ENCODE measurements at places on chromosomes 5 and 9.

DNA sequence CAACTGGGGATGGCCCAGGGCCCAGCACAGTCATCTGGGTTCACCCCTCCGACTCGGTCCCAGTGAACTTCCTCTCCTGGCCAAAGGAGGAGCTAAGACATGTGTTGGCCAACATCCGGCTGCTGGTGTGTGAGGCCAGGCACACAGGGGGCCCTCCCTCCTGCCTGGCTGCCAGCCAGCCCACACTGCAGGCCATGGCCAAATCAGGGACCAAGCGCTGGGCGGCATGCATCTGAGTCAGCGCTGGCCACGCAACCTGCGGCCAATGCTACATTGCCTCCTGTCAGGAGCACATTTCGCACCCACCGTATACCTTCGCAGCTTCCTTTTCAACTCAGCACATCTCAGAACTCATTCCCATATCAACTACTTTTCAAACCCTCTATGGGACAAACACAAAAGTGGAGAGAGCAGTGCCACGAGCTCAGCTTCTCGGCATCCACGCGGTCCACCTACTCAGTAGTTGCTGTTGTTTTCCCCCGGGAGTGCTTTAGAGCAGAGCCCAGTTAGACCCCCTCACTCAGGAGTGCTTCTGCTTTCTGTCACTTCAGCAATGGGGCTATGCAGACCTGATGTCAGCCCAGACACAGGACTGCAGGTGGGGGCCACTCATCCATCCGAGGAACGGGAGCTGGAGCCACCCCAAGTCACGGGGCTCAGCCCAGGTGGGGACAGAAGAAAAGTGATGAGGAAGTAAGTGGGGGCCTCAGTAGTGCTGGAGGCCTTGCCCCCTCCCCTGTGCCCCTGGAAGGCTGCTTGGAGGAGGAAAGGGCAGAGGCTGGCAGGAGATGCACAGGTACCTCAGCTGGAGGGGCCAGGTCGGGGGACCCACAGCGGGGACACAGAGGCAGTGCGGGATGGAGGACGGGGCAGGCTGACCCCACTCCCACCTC is 13.9 kb downstream of the NINJ1 start:
- DNase-seq = no peak

GRCh38 chr5:149310947-149311658 is 34.2 kb upstream of the GRPEL2 start:
- no peak for DNase-seq

DNA sequence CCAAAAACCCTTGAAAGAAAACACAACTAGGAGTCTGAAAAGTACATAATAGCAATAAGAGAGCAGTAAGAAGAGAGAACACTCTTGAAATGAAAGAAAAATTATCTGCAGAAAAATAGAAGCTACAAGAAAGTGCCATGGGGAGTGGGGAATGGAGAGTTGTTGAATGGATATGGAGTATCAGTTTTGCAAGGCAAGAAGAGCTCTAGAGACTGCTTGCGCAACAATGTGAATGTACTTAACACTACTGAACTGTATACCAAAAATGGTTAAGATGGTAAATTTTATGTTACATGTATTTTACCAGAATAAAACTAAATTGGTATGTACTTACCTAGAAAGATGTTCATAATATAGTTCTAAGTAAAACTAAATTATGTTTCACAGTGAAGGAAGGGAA is 54.8 kb upstream of the RASGRF2 start:
- no peak for DNase-seq

- no peak for DNase-seq
Measured at GRCh38 chr5:15737871-15738664, 238.1 kb downstream of the FBXL7 start.

DNA sequence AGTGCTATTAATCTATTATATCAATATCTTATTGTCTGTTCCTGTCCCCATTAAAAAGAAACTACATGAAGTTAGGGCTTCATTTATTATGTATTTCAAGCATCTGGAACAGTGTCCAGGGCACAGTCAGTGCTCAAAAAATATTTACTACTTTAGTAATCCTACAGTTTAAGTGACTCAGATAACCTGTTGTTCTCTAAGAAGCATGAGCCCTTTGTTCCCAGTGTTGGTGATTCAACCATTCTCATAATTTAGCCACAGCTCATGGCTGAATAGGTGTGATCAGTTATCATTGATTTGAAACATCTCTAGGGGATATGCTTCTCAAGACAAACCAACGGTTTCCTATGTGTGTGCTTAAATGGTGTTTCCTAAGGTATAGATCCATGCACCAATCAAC is 292.7 kb downstream of the TMEM167A start:
- no peak for DNase-seq

DNA sequence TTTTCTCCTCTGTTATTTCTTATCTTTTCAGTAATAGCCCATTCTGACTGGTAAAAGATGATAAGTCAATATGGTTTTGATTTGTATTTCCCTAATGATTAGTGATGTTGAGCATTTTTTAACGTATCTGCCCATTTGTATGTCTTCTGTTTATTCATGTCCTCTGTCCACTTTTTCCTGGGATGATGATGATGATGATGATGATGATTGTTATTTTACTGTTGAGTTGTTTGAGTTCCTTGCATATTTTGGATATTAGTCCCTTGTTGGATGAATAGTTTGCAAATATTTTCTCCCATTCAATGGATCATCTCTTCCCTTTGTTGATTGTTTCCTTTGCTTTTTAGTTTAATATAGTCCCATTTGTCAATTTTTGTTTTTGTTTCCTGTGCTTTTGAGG is 27.0 kb downstream of the UTP15 start:
- DNase-seq = no peak

- no peak for DNase-seq
Measured at GRCh38 chr5:170508660-170509347, 5.0 kb downstream of the KCNIP1 start.

DNA sequence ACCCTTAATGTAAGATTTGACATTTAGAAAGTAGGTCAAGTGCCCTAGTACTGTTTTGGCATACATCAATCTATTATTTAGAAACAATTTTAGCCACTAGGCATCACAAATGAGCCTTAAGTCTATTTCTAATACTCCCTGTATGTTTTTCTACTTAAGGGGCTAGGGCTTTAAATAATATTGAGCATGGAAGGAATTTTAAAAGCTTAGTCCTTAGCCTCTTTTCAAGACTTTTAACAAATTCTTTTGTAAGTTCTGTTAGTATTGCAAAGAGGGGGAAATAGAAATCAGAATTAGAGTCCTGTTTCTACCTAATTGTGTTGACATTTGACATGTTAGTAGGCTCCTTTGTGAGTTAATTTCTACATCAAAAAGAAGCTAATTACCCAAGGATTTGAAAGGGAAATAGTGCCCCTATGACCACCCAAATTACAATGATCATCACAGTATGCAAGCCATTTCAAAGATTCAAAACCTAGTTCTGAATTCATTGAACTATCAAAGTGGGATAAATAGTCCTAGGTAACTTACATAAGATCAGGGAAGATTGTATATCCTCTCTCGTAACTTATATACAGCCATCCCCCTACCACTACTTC is 647.8 kb upstream of the ACO1 start:
- no peak for DNase-seq

- DNase-seq = no peak
Measured at GRCh38 chr5:54009357-54009756, 301.0 kb downstream of the ARL15 start.

- DNase-seq = no peak
Measured at GRCh38 chr5:159971931-159972461, 36.9 kb upstream of the TTC1 start.

GRCh38 chr5:146088098-146088497 is 17.3 kb downstream of the PLAC8L1 start:
- no peak for DNase-seq

DNA sequence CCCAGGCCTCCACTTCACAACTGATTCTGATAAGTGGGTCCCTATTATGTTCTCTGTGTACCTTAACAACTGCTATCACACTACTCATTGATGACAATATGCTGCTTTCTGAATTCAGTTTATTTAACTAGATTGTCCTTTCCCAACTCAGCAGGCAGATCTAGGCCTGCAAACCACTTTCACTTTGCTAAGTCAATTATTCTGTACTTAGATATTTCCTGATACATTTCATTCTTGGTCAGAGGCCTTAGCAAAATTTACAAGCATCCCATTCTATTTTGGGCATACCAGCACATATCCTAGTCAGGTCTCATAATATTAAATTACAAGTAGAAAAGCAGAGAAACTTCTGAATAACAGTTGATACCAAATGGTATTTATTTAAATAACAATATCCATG is 235.7 kb upstream of the HAPLN1 start:
- no peak for DNase-seq

DNA sequence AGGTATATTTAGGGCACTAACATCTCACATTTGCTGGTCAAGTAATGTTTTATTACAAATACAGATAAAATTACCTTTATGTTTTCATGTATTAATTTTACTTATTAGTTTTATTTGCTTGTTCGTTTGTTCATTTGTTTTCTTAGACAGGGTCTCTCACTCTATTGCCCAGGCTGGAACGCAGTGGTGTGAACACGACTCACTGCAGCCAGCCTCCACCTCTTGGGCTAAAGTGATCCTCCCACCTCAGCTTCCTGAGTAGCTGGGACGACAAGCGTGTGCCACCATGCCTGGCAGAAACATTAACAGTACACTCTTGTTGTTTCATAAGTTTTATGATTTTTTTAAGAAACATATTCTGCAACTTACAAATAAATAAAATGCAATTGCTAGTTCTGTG is 123.2 kb downstream of the ZNF608 start:
- DNase-seq = no peak

DNA sequence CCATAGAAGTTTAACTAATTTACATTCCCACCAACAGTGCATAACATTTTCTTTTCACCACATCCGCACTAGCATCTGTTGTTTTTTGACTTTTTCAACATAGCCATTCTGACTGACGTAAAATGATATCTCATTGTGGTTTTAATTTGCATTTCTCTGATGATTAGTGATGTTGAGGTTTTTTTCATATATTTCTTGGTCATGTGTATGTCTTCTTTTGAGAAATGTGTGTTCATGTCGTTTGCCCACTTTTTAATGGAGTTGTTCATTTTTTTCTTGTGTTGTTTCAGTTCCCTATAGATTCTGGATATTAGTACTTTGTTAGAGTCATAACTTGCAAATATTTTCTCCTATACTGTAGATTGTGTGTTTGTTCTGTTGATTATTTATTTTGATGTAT is 163.4 kb downstream of the FER start:
- no peak for DNase-seq

DNA sequence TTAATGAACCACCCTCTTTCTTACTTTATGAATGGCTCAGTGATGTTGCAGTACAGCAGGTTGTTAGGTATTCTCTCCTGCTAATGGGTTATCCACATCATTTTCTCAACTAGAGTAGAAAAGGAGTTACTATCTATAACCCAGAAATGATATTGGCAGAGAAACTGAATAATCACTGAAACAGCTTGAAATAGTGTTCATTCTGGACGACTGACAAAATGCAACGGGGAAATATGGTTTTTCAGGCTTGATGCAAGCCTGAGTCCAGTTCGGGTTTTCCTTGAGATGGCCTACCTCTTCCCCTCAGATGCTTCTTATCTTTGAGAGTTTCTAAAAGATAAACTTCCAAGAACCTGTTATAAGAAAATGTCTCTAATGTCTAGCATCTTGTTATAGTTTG is 187.3 kb downstream of the RAB3C start:
- no peak for DNase-seq

All from stimulated activated CD4-positive, alpha-beta T cell treated with anti-CD3 and anti-CD28 coated beads, Interleukin-4, amount 100 ng/mL, for 4 hours (primary cell).